ENCODE measurements at places on chromosomes 2 and 18. TPM values are rescaled to one million over a fixed set of nuclear protein-coding genes. Genes with fewer than 3 reads are reported as not detected.

Gene NDUFB3
- 31.4 TPM for total RNA-seq

Gene GPR45
- not detected for total RNA-seq

Gene SNORC
- 0.96 TPM for total RNA-seq

DNA sequence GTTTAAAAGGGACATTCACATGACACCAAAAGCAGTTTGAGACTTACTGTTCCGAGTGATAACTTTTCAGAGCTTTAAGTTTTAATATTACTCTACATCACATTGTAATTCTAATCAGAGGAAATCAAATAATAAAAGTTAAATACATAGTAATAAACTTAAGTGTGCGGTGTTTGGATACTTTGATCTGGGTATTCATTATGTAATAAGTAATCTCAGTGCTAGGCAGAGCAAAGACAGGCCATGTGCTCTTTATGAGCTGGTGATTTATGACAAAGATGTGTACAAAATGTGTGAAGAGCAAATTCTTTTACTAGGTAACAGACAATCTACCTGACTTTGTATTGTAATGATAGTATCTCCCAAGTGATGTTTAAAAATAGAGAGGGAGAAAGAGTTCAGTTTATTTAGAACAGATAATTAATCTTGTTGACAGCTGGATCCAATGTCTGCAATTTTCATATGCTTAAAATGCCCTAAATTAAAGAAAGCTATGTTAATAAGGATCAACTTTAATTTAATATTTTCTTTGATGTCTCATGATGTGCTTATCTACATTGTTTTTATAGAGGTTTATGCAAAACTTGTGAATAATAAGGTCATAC, 4.4 kb downstream of the CFAP221 start:
- peaks cover 7% of the 10 kb centered on the region for H3K4me1 ChIP-seq
- no peak overlapping the region for H3K27ac ChIP-seq
- no peak for DNase-seq
- H3K27me3 ChIP-seq: peaks cover 24% of the 10 kb centered on the region

DNA sequence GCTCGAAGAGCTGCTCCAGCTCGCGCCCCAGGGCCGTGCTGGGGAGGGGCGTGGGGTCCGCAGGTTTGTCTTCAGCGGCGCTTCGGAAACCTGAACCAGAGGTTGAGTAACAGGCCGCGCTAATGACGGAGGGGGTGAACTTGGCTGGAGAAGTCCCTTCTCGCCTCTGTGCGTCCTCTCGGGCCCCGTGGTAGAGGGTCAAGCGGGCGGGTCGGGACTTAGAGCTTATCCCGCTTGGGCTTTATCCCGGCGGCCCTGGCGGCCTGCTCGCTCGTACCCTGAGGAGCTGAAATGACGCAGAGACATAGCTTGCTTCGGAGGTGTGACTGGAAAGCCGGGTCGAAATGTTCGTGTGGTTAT, 479 bp downstream of the RNMT start:
- H3K4me3 ChIP-seq: peak overlapping the region; percentile 91
- peak; percentile 11 for DNase-seq
- H3K36me3 ChIP-seq: no peaks in the 10 kb centered on the region
- H3K27me3 ChIP-seq: no peaks in the 10 kb centered on the region
- H3K27ac ChIP-seq: peak overlapping the region; percentile 81

- H3K4me1 ChIP-seq: no peaks in the 10 kb centered on the region
- H3K36me3 ChIP-seq: no peaks in the 10 kb centered on the region
- H3K27ac ChIP-seq: no peak overlapping the region
- no peak overlapping the region for H3K4me3 ChIP-seq
- peaks cover 17% of the 10 kb centered on the region for H3K27me3 ChIP-seq
Observed at GRCh38 chr2:172162739-172163336, 60.1 kb upstream of the DLX2 start.

DNA sequence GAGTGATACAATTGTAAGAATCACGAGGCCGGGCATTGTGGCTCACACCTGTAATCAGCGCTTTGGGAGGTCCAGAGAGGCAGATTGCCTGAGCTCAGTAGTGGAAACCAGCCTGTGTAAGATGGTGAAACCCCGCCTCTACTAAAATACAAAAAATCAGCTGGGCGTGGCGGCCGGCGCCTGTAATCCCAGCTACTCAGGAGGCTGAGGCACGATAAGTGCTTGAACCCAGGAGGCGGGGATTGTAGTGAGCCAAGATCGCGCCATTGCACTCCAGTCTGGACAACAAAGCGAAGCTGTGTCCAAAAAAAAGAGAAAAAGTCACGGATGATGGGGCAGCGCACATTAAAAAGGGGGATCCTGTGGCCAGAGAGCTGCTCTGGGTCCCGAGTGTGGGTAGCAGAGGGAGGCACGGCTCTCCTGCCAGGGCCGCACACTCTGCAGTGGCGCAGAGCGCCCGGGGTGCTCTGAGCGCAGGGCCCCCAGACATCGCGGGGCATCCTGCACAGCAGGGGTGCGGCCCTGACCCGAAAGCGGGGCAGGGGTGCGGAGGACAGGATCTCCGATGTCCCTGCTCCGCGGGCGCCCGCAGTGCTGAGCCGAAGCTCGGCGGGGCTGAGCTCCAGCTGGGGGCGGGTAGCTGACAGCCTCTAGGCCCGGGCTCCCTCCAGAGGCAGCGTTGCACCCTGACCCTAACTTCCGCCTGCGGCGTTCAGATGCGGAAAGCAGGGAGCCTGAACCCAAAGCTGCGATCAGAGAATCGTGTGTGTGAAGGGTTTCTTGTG, 30.4 kb upstream of the RAB6D start:
- H3K4me1 ChIP-seq: no peaks in the 10 kb centered on the region
- peaks cover 8% of the 10 kb centered on the region for H3K27me3 ChIP-seq
- peak overlapping the region; percentile 32 for H3K4me3 ChIP-seq
- H3K27ac ChIP-seq: no peak overlapping the region
- H3K36me3 ChIP-seq: no peaks in the 10 kb centered on the region

GRCh38 chr2:100692906-100693305, 127.0 kb upstream of the NPAS2 start:
- H3K27me3 ChIP-seq: no peaks in the 10 kb centered on the region
- no peaks in the 10 kb centered on the region for H3K36me3 ChIP-seq
- DNase-seq: no peak
- no peak overlapping the region for H3K27ac ChIP-seq
- no peaks in the 10 kb centered on the region for H3K4me1 ChIP-seq

DNA sequence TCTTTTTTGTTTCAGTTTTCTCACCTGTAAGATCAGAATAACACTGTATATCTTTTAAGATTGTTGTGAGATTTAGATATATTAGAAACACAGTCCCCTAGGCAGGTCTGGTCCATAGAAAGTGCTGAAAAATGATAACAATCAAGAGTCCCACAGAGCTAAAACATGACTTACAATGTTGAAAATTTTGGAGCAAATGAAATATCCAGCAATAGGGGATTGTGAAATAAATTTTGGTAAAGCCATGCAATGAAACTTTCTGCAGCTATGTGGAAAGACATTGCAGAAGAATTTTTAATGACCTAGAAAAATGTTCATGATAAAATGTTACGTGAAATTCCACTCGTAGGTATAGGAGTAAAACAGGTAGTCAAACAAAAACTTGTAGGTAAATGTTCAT, 127.6 kb upstream of the SERPINE2 start:
- no peaks in the 10 kb centered on the region for H3K36me3 ChIP-seq
- no peak overlapping the region for H3K27ac ChIP-seq
- H3K27me3 ChIP-seq: peaks cover 3% of the 10 kb centered on the region
- no peak overlapping the region for H3K4me3 ChIP-seq
